ENCODE measurements at places on chromosomes 12 and 14.

DNA sequence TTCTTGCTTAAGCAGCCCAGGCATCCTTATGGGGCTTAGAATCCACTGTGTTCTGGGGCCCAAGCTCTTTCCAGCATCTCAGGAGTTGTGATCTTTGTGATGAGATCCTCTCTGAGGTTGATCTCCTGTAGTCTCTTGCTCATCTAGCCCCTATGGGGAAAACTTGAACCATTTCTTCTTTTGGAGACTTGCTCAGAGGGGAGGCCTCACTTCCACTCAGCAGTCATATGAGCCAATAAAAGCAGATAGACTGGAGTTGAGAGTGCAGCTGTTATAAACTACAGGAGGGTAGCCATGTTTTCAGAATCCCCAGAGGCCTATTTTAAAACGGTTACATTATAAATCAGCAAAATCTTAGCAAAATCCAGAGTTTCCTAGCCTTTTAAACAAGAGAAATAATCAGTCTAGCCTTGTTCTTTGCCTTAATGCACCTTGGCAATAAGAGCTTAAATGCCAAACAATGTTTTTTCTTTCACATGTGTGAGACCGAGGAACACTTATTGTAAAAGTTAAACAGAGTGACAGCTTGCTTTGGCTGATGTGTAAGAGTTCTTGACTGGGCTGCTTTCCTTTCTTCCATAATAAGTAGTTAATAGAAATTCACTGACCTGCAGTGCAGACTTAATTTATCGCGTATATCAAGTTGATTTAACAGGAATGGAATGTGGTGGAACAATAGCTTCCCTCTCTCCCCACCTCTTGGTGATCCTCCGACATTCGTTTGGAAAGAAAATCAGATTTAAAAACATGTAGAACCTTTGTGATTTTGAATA lies 168.3 kb downstream of the NEDD1 start:
- no peak for DNase-seq

- DNase-seq, result no peak
These were observed 91.7 kb upstream of the ATF1 start for GRCh38 chr12:50672158-50672557.

GRCh38 chr14:105165761-105166485 lies 2.7 kb downstream of the JAG2 start:
- DNase-seq, result no peak

- no peak for DNase-seq
These were observed 22.4 kb downstream of the MAPK1IP1L start for GRCh38 chr14:55073856-55074255.

GRCh38 chr14:93430315-93431035 lies at the start of gene UNC79:
Gene UNC79, plus strand, starts transcription at chr14:93430939. Its CDS starts 91 bp downstream, at chr14:93431030.
- no peak for DNase-seq

GRCh38 chr14:88209273-88209672 lies 113.8 kb downstream of the KCNK10 start:
- no peak for DNase-seq

DNA sequence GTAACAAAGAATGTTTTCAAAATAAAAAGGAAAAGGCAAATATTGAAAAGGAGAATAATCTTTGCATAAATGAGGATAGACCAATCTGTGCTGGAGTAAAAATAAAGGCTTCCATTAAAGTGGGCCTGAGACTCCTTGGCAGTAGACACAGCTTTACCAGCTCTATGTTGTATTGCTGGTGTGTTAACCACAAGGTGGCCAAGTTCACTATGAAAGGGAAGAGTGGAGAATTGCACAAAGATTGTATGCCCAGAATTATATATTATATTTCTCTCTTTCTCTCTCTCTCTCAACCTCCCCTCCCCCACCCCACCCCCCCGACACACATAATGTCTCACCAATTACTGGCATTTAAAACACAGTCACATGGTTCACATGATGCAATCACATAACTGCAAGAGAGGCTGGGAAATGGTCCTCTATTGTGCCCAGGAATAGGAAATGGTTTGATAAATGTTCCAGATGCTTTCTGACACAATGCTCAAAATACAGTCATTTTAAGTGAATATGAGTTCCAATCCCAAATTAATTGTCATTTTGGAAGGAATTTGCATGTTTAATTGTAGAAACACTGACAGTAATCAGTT lies 222.6 kb upstream of the SYT1 start:
- no peak for DNase-seq

- DNase-seq, result no peak
These were observed 855.6 kb upstream of the TMEM132C start for GRCh38 chr12:127411166-127411915.

DNA sequence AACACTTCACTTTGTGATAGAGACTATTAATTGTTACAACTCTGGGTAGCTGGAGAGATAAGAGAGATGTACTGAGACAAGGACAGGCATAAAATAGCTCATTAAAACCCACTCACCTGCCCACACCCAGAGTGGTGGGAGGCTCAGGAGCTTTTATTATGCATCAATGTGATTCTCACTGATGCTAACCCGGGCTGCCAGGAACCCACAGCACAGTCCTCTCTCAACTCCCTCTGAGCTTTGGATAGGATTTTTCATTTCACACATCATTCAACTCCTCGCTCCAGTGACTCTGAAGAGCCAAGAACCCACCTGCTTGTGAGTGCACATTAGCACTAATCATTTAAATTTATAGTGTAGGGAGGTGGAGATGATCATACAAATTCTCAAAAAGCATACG lies 827.9 kb downstream of the FLRT2 start:
- DNase-seq, result no peak

DNA sequence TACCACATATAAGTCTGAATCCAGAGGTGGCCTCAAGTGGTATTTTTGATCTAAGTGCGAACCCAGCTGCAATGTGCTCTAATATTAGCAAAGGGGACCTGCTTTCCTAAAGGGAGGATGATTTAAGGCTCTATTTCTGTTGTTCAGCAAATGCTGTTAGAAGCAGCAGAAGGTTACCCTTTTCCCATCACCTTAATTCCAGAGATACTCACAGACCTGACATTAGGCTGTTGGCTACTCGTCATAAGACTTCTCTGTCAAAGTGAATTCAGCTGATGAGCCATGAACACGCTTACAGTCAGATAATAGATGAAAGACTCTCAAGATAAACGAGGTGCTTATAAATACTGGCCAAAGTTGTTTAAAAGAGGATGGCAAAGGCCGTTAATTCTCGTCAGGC lies 308.7 kb upstream of the DDHD1 start:
- DNase-seq, result no peak

DNA sequence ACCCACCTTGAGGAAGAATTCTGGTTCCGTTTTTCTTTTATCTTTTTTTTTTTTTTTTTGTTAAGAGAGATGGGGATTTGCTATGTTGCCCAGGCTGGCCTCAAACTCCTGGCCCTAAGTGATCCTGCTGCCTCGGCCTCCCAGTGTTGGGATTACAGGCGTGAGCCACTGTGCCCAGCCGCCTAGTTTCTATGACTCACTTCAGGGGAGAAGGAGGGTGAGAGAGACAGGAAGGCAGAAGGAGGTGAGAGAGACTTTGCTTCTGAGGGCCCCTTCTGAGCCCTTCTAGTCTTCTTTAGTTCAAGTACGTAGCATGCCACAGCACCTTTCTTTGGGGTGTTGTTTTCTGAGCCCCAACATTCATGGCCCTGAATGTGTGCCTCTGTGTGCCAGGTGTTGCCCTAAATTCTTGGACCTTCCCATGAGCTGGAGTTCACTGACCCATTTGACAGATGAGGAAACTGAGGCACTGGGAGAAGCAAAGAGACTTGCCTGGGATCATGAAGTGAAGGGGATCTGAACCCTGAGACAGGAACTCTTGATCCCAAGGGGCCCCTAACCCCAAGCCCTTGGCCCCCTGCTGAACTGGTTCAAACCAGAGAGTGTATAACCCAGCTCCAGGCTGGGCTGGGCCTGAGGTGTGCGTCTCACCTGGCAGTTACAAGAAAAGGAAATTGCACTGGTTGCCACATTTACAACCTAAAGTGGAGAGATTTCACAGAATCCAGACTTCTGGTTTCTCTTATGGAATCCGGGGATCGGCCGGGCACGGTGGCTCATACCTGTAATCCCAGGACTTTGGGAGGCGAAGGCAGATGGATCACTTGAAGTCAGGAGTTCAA lies 20.8 kb downstream of the SH2B3 start:
- no peak for DNase-seq

GRCh38 chr12:92065639-92066038 lies 80.0 kb downstream of the BTG1 start:
- DNase-seq, result no peak

DNA sequence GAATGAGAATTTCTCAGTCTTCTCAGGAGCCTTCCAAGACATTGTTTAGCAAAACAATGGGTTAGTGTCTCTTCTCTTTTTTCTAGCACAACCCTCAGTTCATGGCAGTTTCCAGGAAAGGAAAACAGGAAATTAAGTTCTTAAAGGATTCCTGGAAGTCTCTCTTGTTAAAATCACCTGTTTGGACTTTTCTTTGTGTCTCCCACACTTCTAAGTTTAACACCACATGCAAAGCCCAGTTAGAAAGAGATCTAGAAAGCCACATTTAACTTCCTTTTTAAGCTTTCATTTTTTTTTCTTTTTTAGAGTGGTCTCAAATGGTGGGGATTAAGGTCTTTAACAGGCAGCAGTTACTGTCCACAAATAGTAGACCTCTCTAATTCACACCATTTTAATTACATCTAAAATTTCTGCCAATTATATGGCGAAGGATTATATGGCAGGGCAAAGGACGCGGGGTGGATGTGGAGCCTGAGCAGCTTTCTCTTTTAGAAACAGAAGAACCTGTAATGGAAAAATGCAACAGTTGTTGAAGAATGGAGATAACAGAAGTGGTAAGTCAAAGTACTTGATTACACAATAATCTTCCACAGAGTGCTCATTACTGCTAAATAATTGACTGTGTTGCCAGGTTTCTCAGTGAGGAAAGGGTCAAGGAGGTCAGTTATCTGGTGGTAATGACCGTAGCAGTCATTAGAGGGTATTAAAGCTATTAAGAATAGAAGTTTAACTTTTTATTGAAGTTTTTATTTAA lies 298.6 kb downstream of the AKAP6 start:
- no peak for DNase-seq

GRCh38 chr12:60173224-60174170 lies 577.7 kb downstream of the SLC16A7 start:
- DNase-seq, result no peak

DNA sequence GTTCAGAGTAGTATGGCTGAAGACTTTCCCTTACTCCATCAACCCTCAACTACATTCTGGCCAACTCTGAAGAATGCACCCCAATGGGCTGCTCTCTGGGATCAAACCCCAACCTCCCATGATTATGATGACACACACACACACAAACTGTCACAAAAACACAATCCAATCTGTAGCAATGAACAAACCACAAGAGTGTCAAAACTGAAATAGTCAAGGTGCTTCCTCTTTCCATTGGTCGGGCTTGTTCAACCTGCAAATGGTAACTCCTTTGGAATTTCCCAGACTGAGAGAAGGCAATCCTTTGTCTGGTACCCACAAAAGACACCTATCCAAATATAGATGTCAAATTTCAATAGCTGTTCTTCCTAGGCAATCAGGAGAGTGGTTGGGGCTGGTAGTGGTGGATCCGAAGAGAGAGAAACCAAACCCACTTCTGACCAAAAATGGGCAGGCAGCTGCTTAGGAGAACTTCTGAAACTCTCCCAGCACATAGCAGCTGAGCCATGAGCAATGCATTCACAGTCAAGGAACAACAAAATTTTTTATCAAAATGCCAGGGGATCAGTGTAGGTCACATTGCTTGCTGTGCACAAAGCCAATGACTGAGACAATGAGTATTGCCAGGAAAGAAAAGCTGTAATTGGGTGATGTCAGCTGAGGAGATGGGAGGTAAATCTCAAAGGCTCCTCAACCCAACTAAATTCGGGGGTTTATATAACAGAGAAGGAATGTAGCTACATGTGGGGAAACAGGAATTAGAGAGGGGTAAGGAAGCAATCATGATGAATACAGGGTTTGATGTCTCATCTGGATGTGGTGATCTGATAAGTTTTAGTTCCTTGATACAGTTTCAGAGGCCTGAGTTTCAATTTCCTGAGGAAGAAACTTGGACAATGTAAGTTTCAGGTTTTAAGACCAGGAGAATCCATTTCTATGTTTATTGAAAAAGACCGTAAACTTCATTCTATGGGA lies 191.4 kb downstream of the KITLG start:
- no peak for DNase-seq

- no peak for DNase-seq
These were observed 29.2 kb downstream of the GNS start for GRCh38 chr12:64729909-64730587.

DNA sequence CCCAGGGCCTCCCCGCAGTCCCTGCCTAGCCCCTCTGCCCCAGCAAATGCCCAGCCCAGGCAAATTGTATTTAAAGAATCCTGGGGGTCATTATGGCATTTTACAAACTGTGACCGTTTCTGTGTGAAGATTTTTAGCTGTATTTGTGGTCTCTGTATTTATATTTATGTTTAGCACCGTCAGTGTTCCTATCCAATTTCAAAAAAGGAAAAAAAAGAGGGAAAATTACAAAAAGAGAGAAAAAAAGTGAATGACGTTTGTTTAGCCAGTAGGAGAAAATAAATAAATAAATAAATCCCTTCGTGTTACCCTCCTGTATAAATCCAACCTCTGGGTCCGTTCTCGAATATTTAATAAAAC lies 2.2 kb downstream of the HOXC6 start:
- no peak for DNase-seq

DNA sequence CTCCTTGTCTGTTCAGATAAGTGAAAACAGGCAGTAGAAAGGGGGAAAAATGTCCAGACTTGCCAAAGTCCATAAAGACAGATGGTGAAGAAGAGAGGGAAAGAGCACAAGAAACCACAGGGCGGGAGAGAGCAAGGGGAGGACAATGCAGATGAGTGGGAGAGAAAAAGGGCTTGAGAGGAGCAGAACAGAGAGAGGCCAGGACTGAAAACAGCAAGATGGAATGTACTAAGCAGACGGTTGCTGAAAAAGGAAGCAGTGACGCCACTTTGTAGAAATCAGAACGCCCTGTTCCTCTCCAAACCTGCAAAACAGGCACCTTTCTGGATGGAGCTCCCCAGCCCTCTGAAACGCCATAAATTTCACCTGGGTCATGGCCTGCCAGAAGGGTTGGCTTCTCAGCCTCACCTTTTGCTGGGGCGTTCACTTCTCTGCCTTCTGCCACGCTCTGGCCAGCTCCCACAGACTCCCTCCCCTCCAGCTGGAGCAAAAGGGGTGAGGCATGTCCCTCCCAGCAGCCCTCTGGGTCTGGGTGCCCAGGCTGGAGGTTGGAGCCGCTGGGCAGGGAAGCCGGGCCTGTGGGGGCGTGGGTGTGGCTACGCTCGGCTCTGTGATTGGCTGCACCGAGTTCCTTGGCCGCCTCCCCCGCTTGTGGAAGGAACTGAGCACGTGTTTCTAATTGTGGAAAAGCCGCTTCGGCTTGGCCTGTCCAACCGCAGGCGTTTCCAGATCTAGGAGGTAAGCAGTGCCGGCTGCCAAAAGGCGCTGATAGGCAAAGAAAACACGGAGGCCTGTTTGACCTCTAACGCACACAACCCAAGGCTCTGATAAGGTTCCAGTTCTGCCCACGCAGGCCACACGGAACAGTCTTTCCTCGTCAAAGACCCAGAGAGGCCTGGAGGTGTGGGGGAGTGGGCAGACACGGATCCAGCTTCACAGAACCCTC lies 29.3 kb downstream of the SLC7A8 start:
- DNase-seq, result peak; percentile 58

DNA sequence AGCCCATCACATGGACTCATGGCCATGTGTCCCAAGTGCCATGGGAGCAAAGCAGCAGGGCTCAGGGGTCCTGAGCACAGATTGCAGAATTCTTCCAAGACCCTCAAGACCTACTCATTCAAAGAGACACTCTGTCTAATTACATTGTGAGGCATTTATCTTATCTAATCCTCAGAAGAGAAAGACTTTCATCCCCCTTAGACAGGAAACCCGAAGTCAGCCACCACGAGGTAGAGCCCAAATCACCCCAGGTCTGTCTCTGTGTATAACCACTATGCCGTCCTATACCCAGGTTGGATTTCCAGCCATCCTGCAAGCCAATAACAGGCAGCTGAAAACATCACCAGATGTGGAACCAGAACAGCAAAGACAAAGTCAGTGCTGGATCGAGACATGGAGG lies 8.9 kb upstream of the BCL11B start:
- DNase-seq, result no peak

Data from cortex of kidney (tissue), 1 donor.